Stimulated activated CD4-positive, alpha-beta T cell treated with anti-CD3 and anti-CD28 coated beads, Interleukin-1b, Interleukin-23, amount 100 ng/mL, for 1 hour (primary cell): ENCODE measurements at places on chromosomes 5 and 9.

GRCh38 chr9:92729735-92730155 is 34.9 kb downstream of the BICD2 start:
- DNase-seq: no peak

GRCh38 chr5:12743582-12743981 is 839.3 kb upstream of the CTNND2 start:
- no peak for DNase-seq

DNA sequence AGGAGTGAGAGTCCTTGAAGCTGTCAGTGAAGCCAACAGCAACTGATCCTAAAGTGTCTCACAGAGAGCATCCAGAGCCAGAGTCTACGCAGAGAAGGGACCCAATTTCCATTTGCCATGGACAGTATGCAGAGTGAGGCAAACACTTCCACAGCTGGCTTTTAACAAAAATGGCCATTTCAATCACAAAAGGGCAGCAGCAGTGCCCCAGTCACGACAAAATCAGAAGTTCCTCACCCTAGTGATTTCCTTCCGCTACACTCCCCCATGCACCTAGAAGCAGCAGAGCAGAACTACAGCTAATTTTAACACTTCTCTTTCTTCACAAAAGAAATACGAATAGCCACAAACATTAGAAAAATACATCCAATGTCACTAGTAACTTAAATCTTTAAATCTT is 27.9 kb downstream of the FBXW11 start:
- no peak for DNase-seq

DNA sequence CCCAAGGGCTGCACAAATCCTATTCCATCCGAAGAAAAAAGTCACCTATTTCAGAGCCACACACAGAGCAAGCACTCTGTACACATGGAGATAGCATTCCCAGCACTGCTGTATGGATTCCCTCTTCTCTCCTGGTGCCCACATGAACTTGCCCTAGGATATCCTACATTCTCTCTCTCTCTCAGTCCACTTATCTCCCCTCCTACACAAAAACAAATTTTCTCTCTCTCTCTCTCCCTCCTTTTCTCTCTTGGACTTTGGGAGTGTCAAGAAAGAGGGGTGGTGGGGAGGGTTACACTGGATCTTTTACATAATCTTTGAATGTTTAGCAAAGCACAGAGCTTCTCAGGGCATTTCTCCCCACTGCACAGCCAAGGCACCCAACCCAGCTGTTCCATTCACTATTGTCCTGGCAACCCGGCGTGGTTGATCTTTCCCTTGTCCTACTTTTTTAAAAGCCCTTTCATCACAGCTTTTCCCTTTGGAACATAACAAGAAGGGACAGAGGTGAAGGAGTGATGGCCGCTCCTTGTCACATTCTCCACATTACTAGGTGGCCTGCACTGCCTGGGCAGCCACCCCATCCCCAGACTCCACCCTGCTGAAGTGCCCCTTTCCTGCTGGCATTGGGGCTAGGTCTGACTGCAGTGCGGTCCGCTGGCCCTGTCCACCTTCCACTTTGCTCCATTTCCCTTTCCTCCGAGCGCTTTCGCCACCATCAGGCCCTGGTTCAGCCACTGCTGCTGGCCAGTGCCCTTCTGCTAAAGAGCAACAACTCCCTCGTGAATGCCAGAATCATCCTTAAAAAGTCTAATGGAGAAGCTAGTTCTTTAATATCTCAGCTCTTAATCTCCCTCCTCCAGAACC is 22.2 kb upstream of the SLC1A3 start:
- no peak for DNase-seq

DNA sequence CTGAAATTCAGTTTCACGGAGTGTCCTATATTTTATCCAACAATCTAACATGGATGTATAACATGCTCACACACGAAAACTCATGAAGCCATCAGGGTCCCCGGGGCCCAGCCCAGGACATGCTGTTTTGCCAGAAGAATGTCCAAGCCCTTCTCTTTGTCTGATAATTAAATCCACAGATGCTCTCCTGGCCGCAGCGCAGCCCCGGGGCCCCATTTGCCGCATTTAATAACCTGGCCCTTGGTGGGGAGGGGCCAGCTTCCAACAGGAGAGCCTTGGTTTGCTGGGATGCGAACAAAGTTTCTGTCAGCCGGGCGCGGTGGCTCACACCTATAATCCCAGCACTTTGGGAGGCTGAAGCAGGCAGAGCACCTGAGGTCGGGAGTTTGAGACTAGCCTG is 30.0 kb downstream of the PLPP7 start:
- DNase-seq: no peak

- no peak for DNase-seq
These were observed 4.8 kb downstream of the PSIP1 start for GRCh38 chr9:15505921-15506320.

- no peak for DNase-seq
These were observed 16.7 kb upstream of the TLR4 start for GRCh38 chr9:117687532-117687931.

- DNase-seq: no peak
These were observed 59.7 kb upstream of the HMHB1 start for GRCh38 chr5:143752165-143752850.

- no peak for DNase-seq
These were observed 4.3 kb upstream of the RMND5B start for GRCh38 chr5:178126556-178126955.

DNA sequence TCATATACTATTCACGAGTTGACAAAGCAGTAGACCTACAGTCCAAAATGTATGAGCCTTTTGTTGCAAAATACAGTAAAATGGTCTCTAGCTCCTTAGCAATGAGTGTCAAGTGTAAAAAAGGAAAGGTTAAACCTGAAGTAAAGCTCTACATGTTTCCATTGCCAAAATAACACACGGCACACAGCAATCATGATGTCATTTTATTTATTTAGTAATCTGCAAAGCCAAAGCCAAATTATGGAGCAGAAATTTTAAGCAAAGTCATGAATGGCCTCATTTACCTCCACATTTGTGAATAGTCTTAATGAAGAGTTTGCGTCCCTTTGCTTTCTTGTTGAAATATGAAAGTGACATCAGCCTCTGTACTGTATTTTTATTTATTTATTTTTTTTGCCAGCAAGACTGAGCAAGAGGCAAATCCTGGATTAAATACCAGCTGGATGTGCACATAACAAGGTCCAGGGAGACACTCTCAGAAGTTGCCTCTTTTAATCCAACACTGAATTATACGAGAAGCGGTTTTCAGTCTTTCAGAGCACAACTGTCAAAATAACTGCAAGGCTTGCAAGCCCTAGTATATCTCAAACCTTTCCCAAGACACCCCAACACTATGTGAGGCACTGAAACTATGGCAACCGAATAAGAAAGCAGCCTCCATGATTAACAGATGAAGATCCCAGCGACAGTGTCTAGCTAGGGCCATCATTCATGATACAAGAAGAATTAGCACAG is 9.7 kb downstream of the SEMA6A start:
- DNase-seq: no peak

DNA sequence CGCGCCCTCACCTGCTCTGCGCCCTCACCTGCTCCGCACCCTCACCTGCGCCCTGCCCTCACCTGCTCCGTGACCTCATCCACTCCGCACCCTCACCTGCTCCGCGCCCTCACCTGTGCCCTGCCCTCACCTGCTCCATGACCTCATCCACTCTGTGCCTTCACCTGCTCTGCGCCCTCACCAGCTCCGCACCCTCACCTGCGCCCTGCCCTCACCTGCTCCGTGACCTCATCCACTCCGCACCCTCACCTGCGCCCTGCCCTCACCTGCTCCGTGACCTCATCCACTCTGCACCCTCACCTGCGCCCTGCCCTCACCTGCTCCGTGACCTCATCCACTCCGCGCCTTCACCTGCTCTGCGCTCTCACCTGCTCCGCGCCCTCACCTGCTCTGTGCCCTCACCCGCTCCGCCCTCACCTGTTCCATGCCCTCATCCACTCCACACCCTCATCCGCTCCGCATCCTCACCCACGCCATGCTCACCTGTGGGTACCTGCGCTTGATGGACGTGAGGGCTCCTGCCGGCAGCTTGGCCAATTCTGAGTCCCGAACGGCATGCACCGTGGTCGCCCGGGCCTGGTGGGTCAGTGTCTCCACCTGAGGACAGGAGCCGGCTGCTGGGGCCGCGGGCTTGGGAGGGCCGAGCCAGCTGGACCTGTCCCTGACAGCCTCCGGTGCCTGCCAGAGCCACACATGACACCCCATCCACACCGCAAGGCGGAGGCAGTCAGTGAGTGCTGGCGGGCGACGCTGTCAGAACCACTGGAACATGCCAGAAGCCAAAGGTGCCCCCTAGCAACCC is 35.6 kb upstream of the NSMF start:
- DNase-seq: no peak

- DNase-seq: no peak
These were observed 54.1 kb downstream of the PSMB7 start for GRCh38 chr9:124361128-124361527.

DNA sequence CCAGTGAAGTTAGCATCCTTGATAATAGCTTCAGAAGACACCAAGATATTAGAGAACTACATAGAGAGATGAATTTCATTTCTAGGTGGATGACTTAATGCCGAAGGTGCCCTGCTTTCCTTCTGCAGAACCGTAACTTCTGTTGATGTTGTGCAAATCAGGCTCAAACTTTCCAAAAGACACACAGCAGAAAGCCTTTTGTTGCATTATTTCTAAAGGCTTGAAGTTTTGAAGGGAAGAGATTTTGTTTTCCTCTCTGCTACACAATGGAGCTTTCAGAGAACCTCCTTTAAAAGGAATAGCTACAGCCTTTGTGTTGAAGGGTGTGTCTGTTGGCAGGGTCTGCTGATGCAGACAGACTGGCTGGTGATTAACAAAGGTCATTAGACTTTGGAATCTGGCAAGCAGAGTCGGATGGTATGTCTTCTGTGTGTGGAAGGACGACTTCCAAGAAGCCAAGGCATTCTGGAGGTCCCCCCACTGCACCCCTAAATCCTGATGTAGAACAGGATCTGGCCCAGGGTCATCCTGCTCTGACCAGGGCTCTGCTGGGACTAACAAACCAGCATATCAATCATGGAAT is 57.8 kb downstream of the ZNF462 start:
- no peak for DNase-seq

DNA sequence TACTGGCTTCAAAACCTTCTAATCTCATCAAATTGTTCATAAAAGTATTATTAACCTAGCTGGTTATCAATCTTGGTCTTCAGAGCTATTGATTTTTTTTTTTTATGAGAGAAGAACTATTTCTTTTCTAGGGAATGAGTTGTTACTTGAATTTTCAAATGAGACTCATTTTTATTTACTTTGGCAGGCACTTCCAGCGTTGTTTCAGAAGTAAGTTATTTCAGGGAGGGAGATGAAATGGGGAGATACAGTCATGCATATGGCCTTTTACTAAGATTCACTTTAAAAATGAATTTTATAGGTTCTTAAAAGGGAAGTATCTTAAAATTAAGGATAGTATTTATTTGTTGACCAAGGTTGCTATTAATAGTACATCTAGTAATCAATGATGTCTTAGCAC is 129.6 kb downstream of the IZUMO3 start:
- no peak for DNase-seq

DNA sequence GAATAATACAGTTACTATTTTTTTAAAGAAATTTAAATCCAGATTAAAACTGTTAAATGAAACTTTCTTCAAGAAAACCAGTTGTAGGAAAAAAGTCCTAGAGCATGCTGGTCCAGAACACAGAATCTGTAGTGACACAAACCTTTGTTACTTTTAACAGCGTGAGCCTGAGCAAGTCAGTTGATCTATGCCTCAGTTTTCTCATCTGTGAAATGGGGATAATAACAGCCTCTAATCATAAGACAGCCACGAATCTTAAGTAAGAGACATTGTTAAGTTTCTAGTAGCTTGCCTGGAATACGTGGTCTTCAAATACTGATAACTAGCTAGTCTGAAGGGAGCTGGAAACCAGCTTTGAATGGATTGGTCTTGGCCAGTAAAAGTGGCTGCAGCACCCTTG is 158.6 kb downstream of the ADAMTS12 start:
- no peak for DNase-seq

GRCh38 chr9:77451507-77451906 is 196.6 kb downstream of the GNA14 start:
- DNase-seq: no peak

- no peak for DNase-seq
These were observed 293.8 kb downstream of the SLIT3 start for GRCh38 chr5:169006842-169007790.

DNA sequence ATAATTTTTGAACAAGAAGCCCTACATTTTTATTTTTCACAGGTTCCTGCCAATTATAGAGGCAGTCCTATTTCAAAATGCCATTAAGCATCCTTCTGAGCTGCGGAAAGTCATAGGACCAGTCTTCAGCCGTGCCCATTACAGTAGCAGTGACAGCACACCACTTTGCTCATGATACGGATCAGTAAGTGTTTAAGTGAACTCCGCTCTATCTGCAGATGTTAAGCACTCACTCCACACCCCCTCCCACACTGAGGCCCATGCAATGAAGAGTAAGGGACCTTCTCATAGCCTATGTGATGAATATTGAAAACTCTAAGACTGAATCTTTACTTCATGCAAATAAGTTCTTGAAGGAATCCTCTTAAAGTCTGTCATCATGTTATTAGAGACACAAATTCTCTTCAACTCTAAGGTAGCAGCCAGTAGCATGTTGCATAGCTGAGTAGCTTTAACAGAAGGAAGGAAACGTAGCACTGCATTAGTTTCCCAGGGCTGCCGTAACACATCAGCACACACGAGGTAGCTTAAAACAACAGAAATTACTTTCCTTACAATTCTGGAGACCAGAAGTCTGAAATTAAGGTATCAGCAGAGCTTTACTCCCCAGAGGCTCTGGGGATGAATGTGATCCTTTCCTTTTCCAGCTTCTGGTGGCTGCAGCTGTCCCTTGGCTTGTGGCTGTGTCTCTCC is 20.3 kb upstream of the TAF11L2 start:
- no peak for DNase-seq

DNA sequence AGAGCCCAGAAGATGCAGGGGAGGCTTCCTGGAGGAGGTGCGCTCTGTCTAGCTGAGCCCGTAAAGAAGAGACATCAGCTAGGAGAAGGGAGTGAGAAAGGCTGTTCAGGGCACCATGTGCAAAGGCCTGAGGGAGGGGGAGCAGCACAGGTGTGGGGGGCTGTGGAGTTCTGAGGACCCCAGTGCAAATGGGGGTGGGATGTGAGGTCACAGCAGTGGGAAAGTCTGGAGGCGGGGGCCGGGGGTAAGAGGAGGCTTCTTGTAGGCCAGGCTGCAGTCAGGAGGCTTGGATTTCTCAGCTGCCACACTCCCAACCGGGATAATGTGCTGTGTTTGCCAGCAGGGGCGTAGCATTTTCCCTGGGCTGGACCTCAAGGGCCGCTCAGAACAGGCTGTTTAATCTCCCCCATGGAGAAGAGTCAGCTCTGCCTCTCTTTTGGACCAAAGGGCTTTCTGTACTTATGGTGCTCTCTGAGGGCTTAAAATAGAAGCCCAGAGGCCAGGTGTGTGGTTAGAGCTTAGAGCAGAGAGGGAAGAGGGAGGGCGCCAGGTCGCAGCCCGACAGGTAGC is 5.7 kb downstream of the NEURL1B start:
- no peak for DNase-seq

GRCh38 chr9:4714266-4715016 is 26.6 kb downstream of the AK3 start:
- no peak for DNase-seq

DNA sequence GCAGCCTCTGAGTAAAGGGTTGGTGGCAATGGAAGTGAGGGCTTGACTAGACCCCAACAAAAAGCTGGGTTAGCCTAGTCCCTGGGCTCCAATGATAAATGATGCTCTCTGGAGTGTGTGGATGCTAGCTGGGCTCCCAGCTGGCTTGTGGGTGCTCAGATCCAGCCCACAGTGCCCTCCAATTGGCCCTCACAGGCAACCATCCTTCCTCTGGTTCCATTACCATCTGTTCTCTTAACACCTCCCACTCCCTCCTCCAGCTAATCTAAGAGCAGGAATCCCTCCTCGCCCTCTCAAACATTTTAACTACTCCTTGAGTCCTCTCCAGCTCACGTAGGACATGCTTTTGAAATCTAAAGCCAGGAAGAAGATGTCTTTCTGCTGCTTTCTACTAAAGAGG is 25.2 kb upstream of the FRMD3 start:
- DNase-seq: no peak
